ENCODE measurements at places on chromosomes 12 and 14.
A peak's percentile ranks its signal among the peaks of the same experiment; 100 is the strongest.

DNA sequence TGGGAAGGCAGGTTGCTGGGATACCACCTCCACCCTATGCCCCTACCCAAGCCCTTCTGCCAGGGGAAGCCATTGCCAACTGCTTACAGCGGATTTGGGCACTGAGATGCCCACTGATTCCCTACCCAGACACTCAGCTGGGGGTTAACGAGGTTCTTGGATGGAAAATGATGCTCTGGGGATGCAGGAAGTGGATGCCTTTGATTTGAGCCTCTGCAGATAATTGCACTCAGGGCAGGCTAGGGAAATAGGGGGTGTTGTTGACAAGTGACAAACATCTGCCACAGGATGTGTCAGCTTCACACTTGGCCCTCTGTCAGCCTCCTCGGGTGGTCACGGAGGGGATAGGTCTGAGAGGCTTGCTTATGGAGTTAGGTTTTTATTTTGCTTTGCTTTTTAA is 57.4 kb downstream of the RPH3A start:
- no peak for DNase-seq

DNA sequence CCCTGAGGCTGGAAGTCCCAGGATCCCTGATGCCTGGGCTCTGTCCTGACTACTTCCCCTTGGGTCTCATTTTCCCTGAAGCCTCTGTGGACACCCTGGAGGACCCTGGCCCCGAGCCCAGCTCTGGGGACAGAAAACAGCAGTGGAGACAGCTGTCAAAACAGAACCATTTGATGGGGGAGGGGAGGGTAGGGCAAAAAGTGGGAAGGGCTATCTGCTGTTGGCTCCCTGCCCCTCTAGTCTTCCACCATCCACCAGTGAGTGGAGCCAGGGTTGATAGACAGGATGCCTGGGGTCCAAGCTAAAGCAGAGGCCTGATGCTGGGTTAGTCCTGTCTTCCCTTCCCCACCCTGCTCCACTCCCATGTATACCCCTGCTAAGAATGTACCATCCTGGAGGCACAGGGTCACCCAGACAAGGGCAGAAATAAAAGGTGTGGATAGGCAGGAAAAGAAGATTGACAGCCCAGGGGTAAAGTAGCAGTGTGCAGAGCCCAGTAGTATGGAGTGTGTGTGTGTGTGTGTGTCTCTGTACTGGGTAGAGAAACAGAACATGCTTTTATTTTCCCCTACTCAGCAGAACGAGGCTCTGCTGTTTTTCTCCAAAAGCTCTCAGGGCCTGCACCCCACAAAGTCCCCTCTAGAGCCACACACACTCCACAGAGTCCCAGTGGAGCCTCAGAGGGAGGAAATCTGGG is 9.8 kb downstream of the ZNF385A start:
- peak; percentile 91 for DNase-seq

DNA sequence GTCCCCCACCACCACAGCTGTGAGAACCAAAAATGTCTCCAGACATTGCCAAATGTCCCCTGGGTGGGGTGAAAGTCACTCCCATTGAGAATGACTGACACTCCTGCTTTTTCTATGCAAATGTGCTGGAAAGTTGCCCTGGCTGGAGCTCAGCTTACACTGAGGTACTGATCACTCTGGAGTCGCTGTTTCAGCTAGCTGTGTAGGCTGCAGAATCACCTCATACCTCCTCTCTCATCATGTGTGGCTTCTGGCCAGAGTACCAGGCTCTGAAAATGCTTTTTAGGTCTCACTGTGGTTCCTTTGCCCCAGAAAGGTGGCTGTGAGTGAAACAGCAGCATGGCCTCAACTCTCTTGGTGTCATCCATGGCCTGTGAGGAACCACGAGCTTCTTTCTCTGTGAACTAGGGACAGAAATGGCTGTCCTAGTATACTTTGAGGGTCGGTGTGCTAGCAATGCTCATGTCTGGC is 414.4 kb downstream of the DPF3 start:
- DNase-seq: no peak

DNA sequence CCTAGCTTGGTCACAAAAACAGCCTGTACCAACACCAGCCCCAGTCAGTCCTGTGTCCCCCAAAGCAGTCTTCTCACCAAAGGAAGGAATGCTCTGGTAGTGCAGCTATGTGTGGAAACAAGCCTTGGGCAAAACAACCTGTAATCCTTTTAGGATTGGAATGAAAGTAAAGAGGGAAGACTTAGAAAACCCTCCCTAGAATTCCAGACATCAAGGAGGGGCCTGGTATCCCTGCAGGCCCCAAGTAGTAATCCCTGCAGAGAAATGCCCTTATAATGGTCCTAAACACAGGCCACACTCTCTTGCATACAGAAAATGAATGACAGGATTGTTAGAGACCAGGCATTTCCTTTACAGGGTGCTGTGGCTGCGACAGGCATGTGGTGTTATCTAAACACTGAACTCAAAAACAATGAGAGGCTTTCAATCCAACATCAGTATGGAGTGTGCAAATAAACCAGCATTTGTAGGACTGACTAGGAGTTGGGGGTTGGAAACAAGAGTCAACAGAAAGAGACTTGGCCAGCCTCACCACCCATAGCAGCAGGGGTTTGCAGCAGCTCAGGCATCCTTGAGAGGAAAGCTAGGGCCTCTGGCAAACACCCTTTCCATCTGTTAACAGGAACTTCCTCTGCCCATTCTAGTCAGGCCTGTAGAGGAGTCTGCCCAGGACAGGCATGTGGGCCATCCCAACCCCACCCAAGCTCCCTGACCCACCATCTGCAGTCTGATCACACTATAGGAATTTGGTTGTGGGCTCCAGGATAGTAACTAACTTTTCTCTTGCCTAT is 59.1 kb downstream of the DCAF5 start:
- peak; percentile 43 for DNase-seq

Data from NCI-H2081 (cell line).